ENCODE measurements at places on chromosomes 12 and 14.
A peak's percentile ranks its signal among the peaks of the same experiment; 100 is the strongest.

DNA sequence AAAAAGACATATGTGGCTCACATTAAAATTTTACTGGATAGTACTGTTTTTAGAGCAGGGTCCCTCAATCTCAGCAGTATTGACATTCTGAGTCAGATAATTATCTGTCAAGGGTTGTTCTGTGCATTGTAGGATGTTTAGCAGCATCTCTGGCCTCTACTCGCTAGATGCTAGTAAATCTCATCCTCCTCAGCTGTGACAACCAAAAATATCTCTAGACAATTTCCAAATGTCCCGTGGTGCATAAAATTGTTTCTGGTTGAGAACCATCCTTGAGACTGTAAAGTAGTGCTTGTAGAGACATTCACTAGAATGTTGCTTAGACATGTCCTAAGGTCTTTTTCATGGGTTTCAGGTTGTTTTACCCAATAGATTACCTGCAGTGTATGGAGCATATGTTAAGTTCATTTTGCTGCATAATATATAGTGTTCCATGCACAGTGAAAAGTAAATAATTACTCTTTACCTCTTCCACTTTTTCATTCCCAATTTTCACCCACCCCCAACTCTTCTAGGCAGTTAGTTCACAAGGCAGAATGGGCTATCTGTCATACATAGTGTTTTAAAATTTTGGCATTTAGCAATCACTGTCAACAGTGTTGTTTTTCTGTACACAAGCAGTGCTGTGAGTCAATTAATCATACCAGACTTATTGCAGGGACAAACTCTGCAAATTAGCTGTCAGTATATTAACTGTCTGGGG, 200.2 kb upstream of the SLC38A2 start:
- no peak for DNase-seq

- DNase-seq, result peak; percentile 65
These were observed 261.6 kb downstream of the DACT1 start for GRCh38 chr14:58899317-58899713.

GRCh38 chr12:110661337-110661972, 27.5 kb downstream of the HVCN1 start:
- DNase-seq, result no peak

DNA sequence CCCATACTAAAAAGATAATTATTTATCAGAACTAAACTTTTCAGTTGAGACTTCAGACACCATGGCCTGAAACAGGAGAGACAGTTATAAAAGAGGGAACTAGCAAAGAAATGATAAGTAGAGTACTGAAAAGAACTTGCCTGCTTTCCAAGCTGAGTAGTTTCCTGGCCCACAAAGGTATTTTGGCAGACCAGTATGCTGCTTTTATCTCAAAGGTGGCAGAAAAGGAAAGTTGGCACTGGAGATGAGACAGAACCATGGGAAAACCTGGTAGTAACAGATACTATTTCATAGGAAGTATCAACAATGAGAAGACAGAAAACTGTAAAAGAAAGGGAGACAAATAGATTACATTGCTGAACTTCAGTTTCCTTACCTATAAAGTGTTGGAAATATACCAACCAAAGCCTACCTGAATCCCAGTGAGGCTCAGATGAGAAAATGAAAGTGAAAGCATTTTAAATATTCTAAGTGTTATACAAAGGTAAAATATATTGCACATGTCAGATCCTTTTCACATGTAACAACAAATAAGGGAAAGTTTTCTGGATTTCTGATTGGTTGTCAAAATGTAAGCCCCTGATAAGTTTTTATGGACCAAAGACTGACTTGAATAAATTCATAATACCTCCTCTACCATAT, 155.3 kb upstream of the FSCB start:
- no peak for DNase-seq

DNA sequence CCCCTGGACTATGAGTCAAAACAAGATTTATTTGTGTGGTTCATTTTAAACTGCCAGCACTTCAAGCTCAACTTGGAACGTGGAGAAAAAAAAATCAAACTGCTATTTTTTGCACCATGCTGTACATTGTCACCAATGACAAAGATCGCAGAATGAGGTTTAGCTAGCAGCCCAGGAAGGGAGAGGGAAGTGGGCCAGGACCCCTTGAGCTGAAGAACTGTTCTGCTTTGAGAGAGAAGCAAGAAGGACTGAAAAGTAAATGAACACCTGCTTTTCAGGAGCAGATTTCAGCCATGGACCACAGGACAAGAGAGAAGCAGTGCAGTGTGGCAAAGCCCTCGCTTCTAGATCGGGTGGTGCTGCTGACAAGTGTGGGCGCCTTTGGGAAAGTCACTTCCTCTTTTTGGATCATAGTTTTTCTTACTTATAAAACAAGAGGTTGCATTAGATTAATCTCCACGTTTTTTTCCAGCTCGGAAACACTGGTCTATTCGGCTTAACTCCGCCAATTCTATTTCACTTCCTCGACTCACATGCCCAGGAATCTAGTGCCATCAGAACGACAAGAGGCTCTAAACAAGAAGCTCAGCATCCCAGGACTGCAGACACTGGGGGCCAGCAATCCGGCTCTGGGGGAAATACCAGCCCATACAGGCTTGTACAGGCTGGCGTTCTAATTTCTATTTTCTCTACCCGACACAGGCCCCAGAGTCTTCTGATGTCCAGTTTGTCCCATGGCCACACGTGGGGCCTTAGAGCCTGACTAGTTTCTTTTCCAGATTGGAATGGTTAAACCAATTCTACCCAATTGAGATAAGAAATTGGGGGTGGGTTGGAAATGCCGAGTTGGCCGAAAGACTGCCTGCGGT, 129.9 kb downstream of the CRACR2A start:
- no peak for DNase-seq

DNA sequence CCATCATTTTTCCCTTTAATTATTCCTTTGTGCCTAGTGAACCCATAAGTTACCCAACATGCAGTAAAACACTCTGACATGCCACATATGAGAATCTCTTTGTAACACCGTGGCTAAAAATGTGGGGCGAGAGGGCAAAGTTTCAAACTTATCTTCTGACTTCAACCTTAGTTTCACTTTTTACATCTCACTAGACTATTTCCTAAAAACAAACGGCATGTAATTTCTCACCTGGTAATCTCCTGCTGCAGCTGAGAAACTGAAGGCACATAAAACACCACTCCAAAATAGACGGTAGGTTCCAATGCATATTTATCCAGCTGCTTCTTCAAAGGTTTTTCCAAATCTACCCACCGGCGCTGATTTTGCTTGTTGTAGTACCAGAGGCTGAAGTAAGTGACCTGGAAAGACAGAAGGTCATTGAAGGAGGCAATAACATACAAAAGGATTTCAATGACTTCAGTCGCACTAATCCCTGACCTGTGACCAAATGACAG, 37.9 kb downstream of the PTPN21 start:
- no peak for DNase-seq

DNA sequence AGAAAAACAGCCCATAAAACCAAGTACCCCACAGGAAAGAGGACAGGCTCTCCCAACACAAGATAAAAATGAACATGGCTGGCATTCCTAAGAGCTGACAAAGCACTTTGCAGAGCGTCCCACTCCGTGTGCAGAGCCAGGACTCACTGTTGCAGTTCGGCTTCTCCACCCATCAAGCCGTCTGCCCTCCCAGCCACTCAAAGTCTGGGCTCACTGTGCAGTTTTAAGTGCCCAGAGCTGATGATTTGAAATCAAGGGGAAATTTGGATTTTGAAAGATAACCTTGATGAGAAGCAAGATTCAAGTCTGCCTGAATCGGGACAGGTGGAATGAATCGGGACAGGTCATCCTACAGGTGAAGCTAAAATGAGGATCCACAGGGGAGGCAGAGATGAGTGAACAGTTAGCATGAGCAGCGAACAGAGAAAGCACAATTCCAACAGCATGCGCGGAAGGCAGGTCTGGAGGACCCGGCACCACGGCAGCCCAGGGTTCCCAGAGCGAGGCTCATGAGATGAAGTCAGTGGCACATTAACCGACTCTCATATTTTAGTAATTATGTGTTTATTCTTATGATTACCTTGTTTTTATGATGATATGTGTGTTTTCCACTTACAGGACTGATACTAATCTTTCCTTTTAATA, 39.8 kb upstream of the GPR68 start:
- peak; percentile 39 for DNase-seq

- no peak for DNase-seq
These were observed 7.4 kb upstream of the B4GALNT1 start for GRCh38 chr12:57640175-57641042.

DNA sequence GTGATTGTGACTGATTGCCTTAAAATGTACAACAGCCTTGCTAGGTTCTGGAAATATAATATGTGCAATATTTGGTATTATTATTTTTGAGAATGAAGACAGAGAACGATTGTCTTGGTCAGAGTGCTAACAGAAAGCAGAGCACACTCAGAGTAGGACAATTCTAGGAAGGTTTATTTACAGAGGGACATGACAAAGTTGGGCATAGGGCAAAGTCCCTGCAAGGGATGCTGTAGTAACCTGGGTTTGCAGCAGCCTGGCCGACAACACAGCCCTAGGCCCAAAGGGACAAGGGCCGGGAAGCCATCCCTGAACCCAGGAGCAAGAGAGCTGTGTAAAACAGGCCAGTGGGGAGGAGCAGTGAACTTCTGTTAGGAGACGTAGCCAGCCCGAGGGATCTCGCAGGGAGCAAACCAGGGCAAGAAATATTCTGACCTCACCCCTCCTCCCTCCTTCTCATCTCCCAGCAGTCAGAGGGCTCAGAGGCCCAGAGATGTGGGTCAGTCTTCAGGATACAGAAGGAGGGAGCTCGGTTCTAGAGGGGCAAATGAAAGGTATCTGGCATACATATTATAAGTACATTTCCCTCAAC, 51.0 kb upstream of the FERMT2 start:
- no peak for DNase-seq

GRCh38 chr14:92409043-92409442, 86.1 kb downstream of the SLC24A4 start:
- DNase-seq, result no peak

GRCh38 chr14:51336734-51337133, 96.7 kb downstream of the TMX1 start:
- no peak for DNase-seq

DNA sequence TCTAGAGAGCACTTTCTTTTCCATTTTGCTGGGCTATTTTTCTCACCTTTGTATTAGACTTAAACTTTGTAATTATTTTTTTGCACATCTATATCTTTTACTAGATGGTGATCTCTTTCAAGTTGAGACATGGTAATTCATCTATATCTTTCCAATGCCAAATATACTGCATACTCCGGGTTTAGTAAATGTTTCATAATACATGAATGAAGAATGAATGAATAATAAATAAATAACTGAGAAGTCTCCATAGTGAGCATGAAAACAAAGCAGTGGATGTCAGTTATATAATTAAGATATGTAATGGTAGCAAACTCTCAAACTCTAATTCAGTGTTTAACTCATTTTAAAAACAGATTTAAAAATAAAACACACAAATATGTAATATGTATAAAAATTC, 342.5 kb upstream of the KITLG start:
- no peak for DNase-seq
